Effector memory CD8-positive, alpha-beta T cell (primary cell): ENCODE measurements at places on chromosomes 16 and 17.

GRCh38 chr16:47019568-47019967 is 46.1 kb upstream of the DNAJA2 start:
- H3K27me3 ChIP-seq = peaks cover 6% of the 10 kb centered on the region
- no peak overlapping the region for H3K4me3 ChIP-seq
- no peak overlapping the region for H3K27ac ChIP-seq
- peaks cover 19% of the 10 kb centered on the region for H3K4me1 ChIP-seq
- no peak for DNase-seq

- H3K4me1 ChIP-seq = peaks cover 57% of the 10 kb centered on the region
- no peak for DNase-seq
- H3K27me3 ChIP-seq = no peaks in the 10 kb centered on the region
- no peak overlapping the region for H3K4me3 ChIP-seq
Measured at GRCh38 chr17:63571632-63572310, 21.5 kb downstream of the DCAF7 start.

- H3K27ac ChIP-seq = no peak overlapping the region
- no peak for DNase-seq
- no peak overlapping the region for H3K4me3 ChIP-seq
- no peaks in the 10 kb centered on the region for H3K27me3 ChIP-seq
- H3K4me1 ChIP-seq = peaks cover 37% of the 10 kb centered on the region
Measured at GRCh38 chr17:27460196-27460725, 4.0 kb downstream of the KSR1 start.

GRCh38 chr17:69466905-69467667 is 52.6 kb downstream of the MAP2K6 start:
- DNase-seq = no peak
- H3K4me1 ChIP-seq = peaks cover 33% of the 10 kb centered on the region
- no peak overlapping the region for H3K4me3 ChIP-seq

- no peak overlapping the region for H3K27ac ChIP-seq
- no peak for DNase-seq
- peaks cover 25% of the 10 kb centered on the region for H3K4me1 ChIP-seq
Measured at GRCh38 chr16:4055748-4056147, 60.5 kb downstream of the ADCY9 start.

GRCh38 chr16:51155199-51155607 is 4.1 kb upstream of the SALL1 start:
- no peak for DNase-seq
- no peak overlapping the region for H3K4me3 ChIP-seq
- peaks cover 72% of the 10 kb centered on the region for H3K27me3 ChIP-seq

DNA sequence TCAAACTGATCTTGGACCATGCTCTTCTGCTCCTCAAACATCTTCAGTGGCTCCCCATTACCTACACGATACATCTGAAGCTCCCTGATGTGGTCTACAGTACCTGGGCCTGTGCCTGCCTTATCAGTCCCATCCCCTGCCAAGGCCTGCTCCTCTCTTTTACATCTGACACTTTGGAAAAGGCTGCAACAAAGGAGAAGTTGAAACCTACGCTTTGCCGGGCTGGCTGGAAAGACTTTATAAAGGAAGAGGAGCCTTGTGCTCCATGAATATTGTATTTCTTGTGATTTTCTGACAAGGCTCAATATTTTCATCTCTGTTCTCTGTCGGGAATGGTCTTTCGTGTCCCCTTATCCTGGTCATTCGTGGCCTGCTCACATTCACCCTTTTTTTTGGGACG is 132.5 kb downstream of the XYLT1 start:
- H3K36me3 ChIP-seq = peaks cover 7% of the 10 kb centered on the region
- H3K27me3 ChIP-seq = no peaks in the 10 kb centered on the region
- peak overlapping the region; percentile 36 for H3K27ac ChIP-seq
- no peak for DNase-seq
- H3K4me3 ChIP-seq = no peak overlapping the region

DNA sequence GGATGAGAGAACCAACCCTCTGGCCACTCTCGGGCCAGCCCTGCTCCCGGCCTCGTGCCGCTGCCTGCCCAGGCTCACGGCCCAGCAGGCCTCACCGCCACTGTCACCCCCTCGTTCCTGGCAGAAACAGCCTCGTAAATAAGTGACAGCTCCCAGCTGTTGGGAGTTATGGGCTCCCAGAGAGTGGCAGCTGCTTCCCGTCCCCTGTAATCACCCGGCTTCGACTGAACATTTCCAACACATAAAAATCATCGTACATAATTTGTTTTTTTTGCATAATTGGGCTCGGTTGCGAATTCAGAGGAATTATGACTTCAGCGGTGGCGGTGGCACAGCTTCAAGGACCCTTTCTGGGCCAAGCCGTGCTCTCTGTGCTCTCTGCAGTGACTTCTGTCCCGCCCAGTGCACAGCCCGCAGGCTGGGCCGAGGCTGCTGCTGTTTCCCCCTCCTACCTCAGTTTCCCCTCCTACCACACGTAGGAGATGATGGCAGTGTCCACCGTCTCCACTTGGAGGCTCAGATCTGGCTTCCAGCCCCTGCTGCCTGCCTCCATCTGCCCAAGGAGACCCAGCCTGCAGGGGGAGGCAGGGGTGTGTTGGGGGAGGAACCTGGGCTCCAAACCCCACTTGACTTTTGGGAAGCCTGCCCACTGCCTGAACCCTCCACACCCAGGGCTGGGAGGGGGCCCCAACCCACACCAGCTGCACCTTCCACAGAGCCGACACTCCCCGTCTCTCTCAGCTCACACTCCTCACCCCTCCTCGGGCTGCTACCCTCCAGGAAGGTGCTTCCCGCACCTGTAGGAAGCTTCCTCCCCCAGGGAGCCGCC is 84.9 kb downstream of the RTN4RL1 start:
- peak overlapping the region; percentile 63 for H3K27ac ChIP-seq
- H3K36me3 ChIP-seq = peaks cover 3% of the 10 kb centered on the region
- peaks cover 2% of the 10 kb centered on the region for H3K27me3 ChIP-seq
- H3K4me1 ChIP-seq = no peaks in the 10 kb centered on the region
- DNase-seq = no peak
- H3K4me3 ChIP-seq = no peak overlapping the region

DNA sequence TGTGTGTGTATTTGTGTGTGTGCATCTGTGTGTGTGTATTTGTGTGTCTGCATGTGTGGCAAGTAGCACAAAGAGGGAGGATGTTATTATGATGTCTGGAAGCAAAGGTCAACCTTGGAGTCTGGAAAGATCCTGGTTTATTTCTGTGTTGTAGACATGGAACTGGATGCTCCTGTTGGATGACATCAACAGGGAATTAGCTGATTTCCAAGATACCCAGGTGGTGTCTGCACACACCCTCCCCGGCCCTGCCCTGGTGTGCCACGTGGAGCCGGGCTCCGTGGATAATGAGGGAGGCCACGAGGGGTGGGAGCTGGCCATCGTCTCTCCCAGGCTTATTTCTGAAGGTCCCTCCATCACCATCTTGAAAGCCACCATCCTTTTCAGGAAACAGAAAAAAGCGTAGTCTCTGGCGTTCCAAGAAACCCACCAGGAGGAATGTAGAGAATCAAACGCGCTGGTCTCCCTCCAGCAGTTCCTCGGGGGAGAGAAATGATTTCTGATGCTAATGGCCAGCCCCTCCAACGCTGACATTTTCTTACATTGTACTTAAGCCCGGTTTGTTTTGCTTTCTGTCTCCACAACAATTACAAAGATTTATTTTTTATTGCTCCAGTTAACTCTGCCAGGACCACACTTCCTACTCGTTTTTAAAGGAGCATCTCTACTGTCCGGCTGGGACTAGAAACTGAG is 93.3 kb downstream of the FOXL1 start:
- H3K27ac ChIP-seq = no peak overlapping the region
- no peaks in the 10 kb centered on the region for H3K4me1 ChIP-seq
- no peak for DNase-seq
- no peaks in the 10 kb centered on the region for H3K36me3 ChIP-seq

DNA sequence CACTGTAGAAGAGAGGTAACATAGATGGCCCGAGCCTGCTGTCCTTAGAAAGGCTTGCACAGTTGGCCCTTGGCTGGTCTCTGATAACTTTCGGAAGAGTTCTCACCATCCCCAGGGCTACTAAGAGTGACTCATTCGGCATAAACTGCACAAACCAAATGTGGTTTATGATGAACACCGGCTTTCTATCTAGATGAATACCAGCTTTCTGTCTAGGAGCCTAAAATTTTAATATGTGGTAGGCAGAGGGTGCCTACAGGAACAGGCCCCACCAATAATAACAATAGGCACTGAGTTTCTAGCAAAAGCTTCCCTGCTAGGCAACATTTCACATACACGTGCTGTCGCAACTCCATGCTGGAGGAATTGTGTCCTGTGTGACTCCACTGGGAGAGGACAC is 15.4 kb downstream of the CNOT1 start:
- H3K36me3 ChIP-seq = peaks cover 62% of the 10 kb centered on the region
- H3K27me3 ChIP-seq = no peaks in the 10 kb centered on the region
- H3K4me3 ChIP-seq = no peak overlapping the region
- H3K4me1 ChIP-seq = peaks cover 34% of the 10 kb centered on the region
- DNase-seq = no peak

DNA sequence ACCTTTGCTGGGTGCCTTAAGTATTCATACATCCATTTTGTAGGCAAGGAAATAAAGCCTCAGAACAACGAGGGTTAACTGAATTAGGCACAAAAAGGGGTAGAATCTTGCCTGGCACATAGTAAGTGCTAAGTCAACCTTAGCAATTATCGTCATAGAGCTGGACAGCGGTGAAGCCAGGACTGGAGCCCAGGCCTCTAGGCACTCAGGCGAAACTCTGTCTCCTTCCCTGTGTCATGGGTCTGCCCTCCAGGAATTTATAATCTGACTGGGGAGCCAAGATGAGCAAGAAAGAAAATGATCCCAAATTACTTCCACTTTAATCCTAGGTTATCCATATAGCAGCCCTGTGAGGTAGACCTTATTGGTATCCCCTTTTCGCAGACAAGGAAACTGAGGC is 61.4 kb downstream of the KATNIP start:
- no peaks in the 10 kb centered on the region for H3K4me1 ChIP-seq
- H3K36me3 ChIP-seq = peaks cover 5% of the 10 kb centered on the region
- H3K27me3 ChIP-seq = no peaks in the 10 kb centered on the region
- H3K4me3 ChIP-seq = no peak overlapping the region
- no peak overlapping the region for H3K27ac ChIP-seq
- no peak for DNase-seq

DNA sequence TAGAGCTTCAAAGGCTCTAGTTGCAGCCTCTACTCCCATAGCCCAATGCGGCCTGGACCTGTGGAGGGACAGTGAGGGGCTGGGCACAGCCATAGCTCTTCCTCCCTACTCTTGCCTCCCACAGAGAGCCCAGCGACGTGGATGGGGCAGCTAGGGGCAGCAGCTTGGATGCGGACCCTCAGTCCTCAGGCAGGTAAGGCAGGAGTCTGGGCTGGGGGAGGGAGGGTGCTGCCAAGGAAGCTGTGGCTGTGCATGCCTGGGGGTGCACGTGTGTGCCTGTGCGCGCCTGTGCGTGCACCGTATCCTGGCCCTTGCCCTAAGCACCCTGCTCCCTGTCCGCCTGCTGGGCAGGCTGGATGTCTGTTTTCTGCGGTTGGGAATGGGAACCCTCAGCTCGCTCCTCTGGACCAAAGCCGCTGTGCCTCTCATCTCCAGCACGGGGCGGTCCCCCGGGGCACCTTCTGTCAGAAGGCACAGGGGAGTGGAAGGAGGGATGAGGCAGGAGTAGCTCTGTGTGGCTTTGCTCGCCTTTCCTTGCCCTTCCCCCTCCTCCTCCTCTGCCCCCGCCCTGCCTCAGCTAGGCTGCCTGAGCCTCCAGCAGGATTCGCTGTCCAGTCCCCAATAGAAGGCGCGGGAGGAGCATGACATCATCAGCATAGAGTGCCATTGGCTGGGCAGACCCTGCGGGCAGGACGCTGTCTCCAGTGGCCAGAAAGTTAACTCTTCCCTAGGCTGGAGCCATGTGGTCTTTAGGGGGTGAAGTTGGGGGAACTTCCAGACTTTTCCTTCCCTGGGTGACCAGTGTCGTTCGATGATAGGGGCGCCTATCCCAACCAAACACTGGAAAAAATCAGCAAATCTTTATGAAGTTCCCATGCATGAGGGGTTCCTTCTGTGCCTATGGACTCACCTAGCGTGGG is 797 bp downstream of the PRCD start:
- peaks cover 8% of the 10 kb centered on the region for H3K4me1 ChIP-seq
- no peak for DNase-seq
- no peak overlapping the region for H3K27ac ChIP-seq
- peaks cover 40% of the 10 kb centered on the region for H3K27me3 ChIP-seq

DNA sequence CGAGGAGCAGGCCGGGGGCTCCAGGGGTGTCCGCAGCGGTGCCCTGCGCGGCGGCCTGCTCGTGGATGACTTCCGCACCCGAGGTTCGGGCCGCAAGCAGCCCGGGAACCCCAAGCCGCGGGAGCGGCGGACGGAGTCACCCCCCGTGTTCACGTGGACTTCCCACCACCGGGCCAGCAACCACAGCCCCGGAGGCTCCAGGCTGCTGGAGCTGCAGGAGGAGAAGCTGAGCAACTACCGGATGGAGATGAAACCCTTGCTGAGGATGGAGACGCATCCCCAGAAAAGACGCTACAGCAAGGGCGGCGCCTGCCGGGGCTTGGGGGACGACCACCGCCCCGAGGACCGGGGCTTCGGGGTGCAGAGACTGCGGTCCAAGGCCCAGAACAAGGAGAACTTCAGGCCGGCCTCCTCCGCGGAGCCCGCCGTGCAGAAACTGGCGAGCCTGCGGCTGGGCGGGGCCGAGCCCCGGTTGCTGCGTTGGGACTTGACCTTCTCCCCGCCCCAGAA is 75.8 kb downstream of the KLHDC4 start:
- H3K27me3 ChIP-seq = no peaks in the 10 kb centered on the region
- no peak overlapping the region for H3K4me3 ChIP-seq
- no peak for DNase-seq
- H3K27ac ChIP-seq = no peak overlapping the region
- peaks cover 3% of the 10 kb centered on the region for H3K4me1 ChIP-seq
- peaks cover 9% of the 10 kb centered on the region for H3K36me3 ChIP-seq

GRCh38 chr17:78679495-78680395 is 102.3 kb downstream of the CYTH1 start:
- H3K27me3 ChIP-seq = no peaks in the 10 kb centered on the region
- peaks cover 99% of the 10 kb centered on the region for H3K36me3 ChIP-seq
- peaks cover 12% of the 10 kb centered on the region for H3K4me1 ChIP-seq
- peak overlapping the region; percentile 55 for H3K27ac ChIP-seq
- H3K4me3 ChIP-seq = no peak overlapping the region

- DNase-seq = no peak
- no peaks in the 10 kb centered on the region for H3K27me3 ChIP-seq
- H3K36me3 ChIP-seq = peaks cover 42% of the 10 kb centered on the region
- H3K4me1 ChIP-seq = peaks cover 53% of the 10 kb centered on the region
- H3K4me3 ChIP-seq = no peak overlapping the region
Measured at GRCh38 chr17:2803386-2803785, 7.1 kb downstream of the RAP1GAP2 start.

GRCh38 chr17:77083531-77083930 is 57.2 kb upstream of the SEC14L1 start:
- no peak overlapping the region for H3K4me3 ChIP-seq
- DNase-seq = no peak
- H3K27me3 ChIP-seq = peaks cover 5% of the 10 kb centered on the region
- H3K4me1 ChIP-seq = peaks cover 16% of the 10 kb centered on the region
- H3K36me3 ChIP-seq = peaks cover 2% of the 10 kb centered on the region

- no peak overlapping the region for H3K4me3 ChIP-seq
- no peak overlapping the region for H3K27ac ChIP-seq
Measured at GRCh38 chr17:40857535-40857934, 9.5 kb downstream of the KRT12 start.
